Stimulated activated CD4-positive, alpha-beta T cell treated with anti-CD3 and anti-CD28 coated beads, Interleukin-1b, Interleukin-23, amount 100 ng/mL, for 24 hours (primary cell): ENCODE measurements at places on chromosomes 2 and 18.

- no peak for DNase-seq
Observed at GRCh38 chr18:76386886-76387285, 108.2 kb downstream of the ZNF516 start.

GRCh38 chr2:54409752-54410151 is 46.4 kb upstream of the SPTBN1 start:
- DNase-seq, result no peak

GRCh38 chr18:58183226-58183625 is 139.2 kb downstream of the NEDD4L start:
- no peak for DNase-seq

DNA sequence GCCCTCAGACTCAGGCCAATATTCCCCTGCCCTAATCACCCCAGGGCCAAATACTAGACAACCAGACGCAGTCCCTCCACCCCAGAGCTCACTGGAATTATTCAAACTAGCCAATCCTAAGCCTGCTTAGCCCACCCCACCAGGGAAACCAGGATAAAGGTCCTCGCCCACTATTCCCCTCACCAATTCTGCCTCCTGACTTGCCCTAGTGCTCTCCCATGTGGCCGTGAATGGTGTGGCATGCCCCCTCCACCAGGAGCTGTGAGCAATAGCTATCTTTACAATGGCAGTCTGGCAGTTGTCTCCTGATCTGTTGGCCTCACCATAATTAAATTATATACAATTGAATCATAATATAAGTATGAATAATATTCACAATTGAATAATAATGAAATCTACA is 42.3 kb downstream of the FAM124B start:
- no peak for DNase-seq

DNA sequence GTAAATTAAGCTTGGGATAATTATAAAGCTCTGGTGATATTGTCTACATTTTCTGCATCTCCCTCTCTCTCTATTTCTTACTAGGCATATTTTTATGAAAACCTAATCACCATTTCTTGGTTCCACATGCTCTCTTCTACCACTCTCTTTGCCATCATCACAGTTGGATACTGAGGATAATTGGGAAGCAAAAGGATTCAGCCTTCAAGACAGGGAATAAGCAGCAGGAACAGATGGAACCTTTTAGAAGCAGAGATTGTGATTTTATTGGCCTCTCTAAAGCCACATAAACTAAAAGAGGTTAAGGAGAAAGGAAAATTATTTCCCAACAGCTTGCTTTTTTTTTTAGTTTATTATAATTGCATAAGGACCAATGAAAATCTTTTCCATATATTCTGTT is 226.3 kb upstream of the SPHKAP start:
- DNase-seq, result no peak

DNA sequence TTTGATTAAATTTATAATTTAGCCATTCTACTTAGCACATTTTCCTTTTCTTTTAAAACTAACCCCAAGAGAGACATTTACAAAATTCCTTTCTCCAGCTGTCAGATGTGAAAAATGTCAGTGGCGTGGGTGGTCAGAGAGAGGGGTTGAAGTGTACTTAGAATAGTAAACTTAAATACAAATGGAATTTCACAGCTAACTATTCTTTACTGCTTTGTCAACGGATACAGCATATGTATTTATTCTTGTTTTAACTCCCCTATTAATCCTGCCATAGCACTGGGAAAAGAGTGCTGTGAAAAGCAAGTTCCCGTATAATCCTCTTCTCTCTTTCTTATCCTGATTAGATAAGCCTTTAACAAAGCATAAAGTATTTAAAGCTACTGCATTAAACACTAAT is 191.4 kb upstream of the CHAC2 start:
- DNase-seq, result no peak

DNA sequence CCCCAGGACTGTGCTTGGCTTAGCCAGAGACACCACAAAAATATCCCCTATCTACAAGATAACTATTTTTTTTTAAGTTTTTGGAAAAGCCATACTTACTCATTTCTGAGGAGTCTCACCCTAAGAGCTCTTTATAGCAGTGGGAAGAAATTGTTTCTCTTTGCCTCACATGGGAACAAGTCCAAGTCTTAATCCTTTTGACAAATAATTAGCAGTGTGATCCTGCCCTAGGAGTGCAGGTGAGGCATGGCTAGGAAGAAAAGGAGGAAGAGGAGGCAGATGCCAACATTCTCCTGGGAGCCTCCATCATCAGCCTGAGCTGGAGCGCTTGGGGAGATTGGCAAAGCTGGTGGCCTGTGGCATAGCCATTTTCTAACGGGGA is 115.6 kb downstream of the STPG4 start:
- no peak for DNase-seq

GRCh38 chr2:6877402-6878304 is at the start of gene RSAD2:
RSAD2 (plus strand) TSS chr2:6877777; CDS start chr2:6877801, 24 bp downstream.
- DNase-seq, result no peak

DNA sequence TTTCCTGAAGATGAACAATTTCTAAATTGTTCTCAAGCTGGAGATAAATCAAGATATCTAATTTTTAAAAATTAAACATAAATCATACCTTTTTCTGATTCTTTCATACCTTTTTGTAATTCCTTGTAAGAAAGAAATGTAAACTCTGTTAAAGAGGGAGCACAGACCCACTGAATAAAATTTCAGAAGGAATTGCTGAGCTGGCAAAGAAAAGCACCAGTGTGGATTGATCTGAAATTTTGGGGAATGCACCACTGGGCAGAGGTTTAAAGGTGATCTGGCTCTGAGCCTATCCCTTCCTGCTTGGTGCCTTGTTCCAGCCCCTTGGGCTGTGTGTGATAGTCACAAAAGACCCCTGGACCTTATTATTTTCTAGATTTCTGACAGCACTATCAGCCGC is 118.3 kb upstream of the THSD7B start:
- no peak for DNase-seq

DNA sequence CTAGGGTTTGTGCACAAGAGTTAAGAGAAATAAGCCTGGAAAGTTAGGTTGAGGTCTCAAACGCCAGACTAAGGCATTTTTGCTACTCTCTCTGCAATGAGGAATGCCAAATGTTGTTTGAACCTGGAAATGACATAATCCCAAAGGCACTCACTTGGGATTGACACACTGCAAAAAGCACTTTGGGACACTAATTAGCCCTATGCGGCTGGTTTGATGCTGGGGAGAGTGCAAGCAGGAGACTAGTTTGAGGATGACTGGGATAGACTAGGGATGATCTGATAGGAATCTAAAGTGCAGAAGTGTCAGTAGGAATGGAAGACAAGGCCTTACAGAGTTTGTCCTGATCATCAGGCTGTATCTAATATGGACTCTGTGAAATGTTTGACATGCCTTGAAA is 469.0 kb downstream of the SLC4A3 start:
- DNase-seq, result no peak

DNA sequence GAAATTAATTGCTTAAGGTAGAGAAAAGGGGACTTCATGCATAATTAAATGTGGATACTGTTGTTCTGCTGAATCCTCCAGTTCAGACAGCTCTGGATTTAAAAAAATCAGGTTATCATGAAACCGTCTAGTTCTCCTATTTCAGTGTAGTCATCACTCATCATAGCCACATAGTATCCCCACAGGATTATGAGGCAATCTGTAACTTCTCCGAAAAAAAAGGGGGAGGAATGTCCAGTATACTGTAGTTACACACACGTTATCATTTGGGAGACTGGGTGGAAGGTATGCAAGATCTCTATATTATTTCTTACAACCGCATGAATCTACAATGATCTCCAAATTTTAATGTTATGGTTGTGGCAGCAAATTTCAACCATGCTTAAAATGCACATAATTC is 114.0 kb downstream of the HIBCH start:
- no peak for DNase-seq

- DNase-seq, result no peak
Observed at GRCh38 chr2:47251404-47251675, 96.2 kb upstream of the STPG4 start.

- DNase-seq, result no peak
Observed at GRCh38 chr18:60898111-60898510, 435.1 kb upstream of the CDH20 start.

DNA sequence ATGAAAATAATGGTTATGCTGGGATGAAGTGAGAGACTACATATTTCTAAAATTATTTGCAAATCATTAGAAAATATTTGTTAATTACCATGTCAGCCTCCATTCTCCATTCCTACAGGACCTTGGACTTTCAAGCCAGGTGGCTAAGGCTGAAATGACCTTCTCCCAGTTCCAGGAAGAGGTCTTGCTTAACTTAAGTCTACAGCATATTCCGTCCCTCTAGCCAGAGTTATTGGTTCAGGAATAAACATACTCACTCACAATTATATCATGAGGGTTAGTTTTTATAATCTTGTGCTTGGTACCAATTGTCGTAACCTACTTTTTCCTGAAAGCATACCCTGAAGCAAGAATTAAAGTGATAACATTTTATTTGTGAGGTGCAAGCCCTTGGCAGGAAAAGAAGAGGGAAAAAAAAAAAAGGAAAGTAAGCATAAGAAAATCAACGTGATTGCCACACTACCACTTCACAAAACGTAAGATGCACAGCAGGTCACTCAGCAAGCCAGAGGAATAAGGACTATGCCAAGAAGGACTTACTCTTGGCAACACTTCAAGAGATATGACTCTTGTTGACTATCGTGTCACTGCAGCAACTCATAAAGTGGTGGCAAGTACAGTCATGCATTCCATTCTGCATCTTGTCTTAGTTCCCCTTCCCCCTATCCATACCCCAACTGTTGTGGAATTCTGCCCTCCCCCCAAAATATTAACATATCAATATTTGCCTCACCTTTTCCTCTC is 479.1 kb downstream of the MBD2 start:
- no peak for DNase-seq

DNA sequence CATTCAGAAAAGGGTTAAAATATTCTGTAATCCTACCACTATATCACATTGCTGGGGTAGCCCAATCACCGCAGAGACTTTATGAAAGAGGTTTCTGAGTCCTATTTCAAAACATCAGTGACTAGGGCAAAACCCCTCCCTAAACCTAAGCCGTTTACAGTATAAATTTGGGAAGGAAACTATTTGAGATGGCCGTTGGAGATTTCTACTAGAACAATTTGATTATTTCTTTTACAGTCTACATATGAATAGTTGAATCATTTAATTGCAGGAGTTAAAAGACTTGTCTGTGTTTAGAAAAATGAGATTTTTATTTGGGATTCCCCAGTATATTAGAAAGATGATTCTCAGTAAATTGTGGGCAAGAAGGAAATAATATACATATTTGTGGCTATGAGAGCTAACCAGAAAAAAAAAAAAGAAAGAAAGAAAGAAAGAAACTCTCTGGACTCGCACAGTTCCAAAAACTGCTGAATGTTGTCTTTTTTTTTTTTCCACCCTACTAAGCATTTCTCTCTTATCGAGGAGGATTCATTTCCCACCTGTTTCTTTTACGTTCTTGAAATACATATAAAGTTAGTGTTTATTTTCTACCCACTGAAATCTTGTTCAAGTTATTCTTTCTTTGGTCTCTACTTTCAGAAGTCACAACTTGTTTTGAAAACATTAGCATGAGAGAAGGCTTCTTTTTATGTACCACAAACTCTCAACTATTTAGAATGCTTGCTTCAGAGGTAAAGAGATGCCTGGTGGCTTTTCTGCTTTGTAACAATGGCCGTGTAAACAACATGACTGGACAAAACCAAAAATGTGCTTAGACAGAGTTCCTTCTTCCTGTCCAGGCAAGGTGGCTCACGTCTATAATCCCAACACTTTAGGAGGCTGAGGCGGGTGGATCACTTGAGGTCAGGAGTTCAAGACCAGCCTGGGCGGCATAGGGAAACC is 65.9 kb downstream of the BCL2 start:
- no peak for DNase-seq
